ENCODE measurements at places on chromosomes 12 and 14.

DNA sequence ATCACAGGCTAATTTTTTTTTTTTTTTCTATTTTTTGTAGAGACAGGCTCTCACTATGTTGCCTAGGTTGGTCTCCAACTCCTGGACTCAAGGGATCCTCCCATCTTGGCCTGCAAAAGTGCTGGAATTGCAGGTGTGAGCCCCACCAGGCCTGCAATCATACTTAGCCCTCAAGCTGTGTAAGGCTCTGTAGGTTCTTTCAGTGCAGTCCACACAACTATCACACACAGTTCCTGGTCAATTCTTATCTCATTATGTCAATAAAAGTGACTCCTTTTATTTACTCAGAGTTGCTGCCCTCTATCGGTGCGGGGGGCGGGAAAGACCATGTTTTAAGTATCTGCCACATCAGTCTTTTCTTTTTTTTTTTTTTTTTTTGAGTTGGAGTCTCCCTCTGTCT, 29.0 kb downstream of the SLC2A3 start:
- peak; percentile 70 for DNase-seq

DNA sequence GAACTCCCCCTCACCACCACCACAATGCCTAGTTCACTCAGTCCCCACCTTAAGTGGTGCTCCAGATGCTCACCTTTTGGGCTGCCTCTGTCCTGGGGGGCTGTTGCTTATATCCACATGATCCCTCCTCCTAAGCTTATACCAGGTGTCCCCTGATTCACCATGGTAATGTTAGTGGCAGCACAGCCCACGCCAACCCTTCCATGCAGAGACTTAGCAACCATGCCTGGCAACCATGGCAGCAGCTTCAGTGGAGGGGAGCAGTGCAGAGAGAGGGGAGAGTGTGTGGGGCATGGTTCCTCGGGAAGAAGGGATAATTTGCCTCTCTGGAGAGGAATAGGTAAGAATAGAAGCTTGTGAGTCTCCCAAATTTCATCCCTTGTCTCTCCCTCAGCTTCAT, 1.2 kb upstream of the DDN start:
- no peak for DNase-seq

DNA sequence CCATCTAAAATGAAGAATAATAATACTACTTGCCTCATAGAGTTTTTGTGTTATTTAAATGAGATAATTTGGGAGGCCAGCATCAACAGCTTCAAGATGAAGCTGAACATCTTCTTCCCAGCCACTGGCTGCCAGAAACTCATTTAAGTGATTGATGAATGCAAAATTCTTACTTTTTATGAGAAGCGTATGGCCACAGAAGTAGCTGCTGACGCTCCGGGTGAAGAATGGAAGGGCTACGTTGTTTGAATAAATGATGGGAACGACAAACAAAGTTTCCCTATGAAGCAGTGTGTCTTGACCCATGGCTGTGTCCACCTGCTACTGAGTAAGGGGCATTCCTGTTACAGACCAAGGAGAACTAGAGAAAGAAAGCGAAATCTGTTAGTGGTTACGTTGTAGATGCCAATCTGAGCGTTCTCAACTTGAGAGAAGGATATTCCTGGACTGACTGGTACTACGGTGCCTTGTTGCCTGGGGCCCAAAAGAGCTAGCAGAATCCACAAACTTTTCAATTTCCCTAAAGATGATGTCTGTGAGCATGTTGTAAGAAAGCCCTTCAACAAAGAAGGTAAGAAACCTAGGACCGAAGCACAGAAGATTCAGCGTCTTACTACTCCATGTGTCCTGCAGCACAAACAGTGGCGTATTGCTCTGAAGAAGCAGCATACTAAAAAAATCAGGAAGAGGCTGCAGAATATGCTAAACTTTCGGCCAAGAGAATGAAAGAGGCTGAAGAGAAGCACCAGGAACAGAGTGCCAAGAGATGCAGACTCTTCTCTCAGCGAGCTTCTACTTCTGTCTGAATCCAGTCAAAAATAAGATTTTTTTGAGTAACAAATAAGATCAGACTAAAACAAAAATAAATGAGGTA, 100.0 kb upstream of the LRIG3 start:
- no peak for DNase-seq

- DNase-seq, result peak; percentile 43
These were observed 239.0 kb downstream of the SLC16A7 start for GRCh38 chr12:59834659-59835474.

- peak; percentile 94 for DNase-seq
These were observed 20.5 kb downstream of the CBX5 start for GRCh38 chr12:54259194-54260011.

- peak; percentile 42 for DNase-seq
These were observed 76.8 kb downstream of the HSD17B6 start for GRCh38 chr12:56839915-56840325.

- no peak for DNase-seq
These were observed 584.6 kb downstream of the ALG10 start for GRCh38 chr12:34606749-34607519.

GRCh38 chr12:19437996-19438395, 1.3 kb upstream of the AEBP2 start:
- no peak for DNase-seq

DNA sequence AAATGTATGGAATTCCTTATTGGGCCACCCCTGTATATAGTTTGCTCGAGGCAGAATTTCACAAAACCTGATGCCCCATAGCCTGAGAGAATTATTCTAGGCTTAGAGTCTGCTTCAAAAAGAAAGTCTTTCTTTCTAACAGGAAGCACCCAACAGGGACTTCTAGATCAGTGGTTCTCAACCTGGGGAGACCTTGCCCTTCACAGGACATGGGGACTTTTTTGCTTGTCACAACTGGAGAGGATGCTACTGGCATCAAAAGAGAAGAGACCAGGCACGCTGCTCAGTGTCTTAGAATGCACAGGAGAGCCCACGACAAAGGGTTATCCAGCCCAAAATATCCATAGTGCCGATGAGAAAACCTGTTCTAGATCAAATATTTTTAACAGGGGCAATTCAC, 18.9 kb downstream of the WSB2 start:
- DNase-seq, result no peak

DNA sequence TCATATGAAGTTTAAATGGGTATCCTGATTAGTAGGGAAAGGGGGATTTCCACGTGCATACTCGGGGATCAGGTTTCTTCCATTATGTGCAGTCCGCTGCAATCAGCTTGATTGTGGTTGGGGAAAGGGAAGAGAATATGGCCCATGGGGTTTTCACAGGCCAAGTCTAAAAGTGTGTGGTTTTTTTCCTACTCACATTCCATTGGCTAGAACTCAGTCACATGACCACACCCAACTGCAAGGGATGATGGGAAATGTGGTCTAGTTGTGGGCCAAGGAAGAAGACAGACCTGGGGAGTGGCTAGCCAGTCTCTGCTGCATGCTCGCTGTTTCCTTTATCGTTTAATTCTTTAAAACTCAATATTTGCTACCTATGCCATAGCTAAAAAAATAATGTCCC, 105.1 kb downstream of the PRIMA1 start:
- DNase-seq, result peak; percentile 2

Data from fibroblast of skin of right biceps (primary cell).